ENCODE measurements at places on chromosomes 7 and 10. TPM values are rescaled to one million over a fixed set of nuclear protein-coding genes. Genes with fewer than 3 reads are reported as not detected.

SLC25A40 gene
- 10.7 TPM for total RNA-seq

GRCh38 chr7:44321796-44322195 is 3.6 kb downstream of the CAMK2B start:
- H3K4me1 ChIP-seq: peaks cover 6% of the 10 kb centered on the region
- no peak overlapping the region for H3K27ac ChIP-seq
- H3K4me3 ChIP-seq: no peak overlapping the region
- no peaks in the 10 kb centered on the region for H3K36me3 ChIP-seq
- DNase-seq: no peak

DNA sequence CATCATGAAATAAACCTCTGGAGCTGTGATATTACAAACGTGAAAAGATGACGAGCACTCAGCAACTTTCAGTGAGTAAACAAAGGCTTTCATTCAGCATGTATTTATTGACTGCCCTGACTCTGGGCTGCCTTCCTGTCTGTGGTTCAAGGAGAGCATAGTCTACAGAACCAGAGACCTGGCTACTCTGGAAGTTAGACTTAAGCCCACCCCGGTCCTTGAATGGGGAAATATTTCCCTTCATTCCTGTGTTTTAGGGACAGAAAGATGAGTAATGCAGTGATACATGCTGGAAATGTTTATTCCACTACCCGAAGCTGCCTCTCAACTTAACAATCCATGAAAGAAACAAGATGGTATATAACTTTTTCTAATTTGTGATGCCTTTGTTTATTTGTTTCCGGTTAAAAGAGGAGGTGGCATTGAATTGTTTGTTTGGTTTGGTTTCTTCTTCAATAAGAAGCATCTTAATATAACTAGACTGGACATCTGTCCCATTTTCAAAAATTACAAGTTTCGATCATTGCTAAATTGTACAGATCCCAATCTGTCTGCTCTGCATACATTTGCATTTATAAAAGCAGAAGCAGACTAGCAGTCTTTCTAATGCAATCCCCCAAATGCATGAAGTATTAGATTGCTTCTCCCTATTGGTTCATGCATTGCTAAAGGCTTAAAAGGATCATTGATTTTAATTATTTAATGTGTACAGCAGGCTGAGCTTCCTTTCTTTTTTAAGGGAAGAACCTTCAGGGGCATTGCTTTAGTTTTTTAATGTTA is 57.7 kb downstream of the TRUB1 start:
- no peak overlapping the region for H3K4me3 ChIP-seq
- peaks cover 7% of the 10 kb centered on the region for H3K36me3 ChIP-seq
- no peak for DNase-seq
- H3K4me1 ChIP-seq: peaks cover 9% of the 10 kb centered on the region

RET gene
- total RNA-seq: not detected

DNA sequence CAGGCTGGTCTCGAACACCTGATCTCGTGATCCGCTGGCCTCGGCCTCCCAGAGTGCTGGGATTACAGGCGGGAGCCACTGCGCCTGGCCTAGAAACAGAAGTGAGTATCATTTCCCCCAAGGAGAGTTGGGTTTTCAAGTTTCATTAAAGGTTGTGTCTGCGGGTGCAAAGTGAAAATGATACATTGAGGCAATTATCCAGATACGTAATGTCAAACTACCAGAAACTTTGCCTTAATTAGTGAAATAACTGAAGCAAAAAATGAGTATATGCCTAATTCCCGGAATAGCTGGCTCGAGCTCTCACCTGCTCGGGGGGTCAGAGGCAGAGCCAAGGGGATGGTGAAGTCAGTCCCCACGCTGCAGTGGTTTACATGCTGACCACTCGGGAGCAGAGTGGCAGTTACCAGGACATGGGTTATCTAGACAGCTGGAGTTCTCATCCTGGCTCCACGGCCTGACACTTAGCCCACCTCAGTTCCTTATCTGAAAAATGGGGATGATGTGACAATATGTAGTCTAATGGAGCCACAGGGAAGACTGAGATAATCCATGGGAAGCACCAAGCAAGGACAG is 25.5 kb downstream of the CHST15 start:
- no peak for DNase-seq
- no peaks in the 10 kb centered on the region for H3K27me3 ChIP-seq
- H3K4me1 ChIP-seq: peaks cover 34% of the 10 kb centered on the region
- no peak overlapping the region for H3K27ac ChIP-seq

DNA sequence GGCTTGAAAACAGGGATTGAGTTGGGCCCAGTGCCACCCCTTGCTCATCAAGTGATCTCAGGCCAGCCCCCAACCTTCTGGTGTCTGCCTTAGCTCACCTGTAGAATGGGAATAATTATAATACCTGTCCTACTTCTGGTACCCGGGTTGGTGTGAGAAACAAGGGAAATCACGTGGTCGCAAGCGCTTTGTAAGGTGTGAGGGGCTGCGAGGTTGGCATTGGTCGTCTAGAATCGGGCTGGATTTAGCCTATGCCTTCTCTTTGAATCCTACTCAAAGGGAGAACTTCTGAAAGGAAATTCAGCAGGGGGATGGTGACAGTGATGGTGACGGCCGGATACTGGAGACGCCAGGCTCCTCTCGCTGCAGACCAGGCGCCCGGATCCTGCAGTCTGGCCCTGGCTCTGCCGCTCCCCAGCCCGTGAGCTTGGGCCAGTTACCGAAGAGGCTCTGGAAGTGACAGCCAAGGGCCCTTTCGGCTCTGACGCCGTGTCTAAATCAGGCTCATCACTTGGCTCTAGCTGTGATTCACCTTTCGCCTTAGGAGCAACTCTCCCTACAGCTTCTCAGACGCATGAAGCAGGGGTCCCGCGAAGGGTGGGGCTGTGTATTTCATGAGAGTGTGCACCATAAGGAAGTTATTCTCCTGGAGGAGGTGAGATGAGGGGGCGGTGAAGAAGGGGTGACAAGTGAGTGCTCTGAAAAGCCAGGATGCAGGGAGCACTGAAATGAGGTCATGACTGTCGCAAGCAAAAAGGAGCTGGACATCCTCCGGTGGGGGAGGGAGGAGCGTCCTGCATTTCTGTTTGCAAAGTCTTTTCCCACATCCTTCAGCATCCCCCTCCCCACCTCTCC is 4.0 kb upstream of the CREB5 start:
- peaks cover 12% of the 10 kb centered on the region for H3K27me3 ChIP-seq
- no peak for DNase-seq
- H3K4me3 ChIP-seq: peak overlapping the region; percentile 79
- peak overlapping the region; percentile 90 for H3K27ac ChIP-seq
- peaks cover 35% of the 10 kb centered on the region for H3K4me1 ChIP-seq
- H3K36me3 ChIP-seq: no peaks in the 10 kb centered on the region

DNA sequence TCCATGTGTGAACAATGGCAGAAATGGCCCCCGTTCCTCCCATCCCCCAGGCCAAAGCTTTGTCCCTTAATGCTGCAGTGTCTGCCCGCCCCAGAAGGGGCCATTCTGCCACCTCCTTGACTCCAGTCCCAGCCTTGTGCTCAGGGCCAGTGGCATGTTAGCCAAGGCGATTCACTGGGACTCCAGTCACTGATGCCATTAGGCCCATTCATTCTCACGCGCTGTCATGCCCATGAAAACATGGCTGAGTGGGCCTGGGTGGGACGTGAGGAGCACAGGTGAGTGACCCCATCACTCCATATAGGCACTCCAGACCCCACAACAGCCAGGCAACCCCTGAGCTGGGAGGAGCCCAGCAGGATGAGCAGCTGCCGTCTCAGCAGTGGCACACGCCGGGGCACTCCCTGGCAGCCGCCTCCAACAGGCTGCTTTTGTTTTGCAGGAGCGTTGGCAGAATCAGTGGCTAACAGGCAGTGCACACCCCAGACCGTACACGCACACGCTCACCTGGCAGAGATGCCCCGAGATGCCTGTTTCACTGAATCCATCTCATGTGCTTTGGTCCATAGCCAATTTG is 79.5 kb downstream of the TCERG1L start:
- DNase-seq: no peak
- no peak overlapping the region for H3K27ac ChIP-seq

EEF1AKMT2 gene
- 18.6 TPM for total RNA-seq

DNA sequence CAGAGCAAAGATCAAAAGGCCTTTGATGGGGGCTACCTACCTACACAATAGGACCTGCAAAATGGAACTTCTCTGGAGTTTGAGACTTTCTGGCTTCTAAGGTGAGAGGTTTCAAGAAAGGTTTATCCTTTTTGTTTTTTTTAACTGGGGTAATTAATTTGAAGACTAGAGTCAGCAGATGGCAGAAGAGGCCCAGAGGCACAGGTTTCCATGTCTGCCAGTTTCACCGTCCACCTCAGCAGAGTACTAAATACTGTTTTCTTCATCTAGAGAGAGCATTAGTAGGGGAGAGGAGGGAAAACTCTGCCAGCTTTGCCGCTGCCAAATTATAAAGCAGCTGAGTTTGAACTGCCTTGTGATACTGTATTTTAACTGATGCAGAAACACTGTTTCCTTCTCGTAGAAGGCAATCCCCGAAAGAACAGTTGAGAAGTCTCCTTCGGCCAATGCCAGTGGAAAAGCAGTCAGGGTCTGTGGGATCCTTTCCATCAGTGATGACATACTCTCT is 138.7 kb downstream of the SLC25A13 start:
- H3K4me1 ChIP-seq: peaks cover 13% of the 10 kb centered on the region
- H3K27ac ChIP-seq: no peak overlapping the region
- H3K4me3 ChIP-seq: no peak overlapping the region
- no peak for DNase-seq
- no peaks in the 10 kb centered on the region for H3K27me3 ChIP-seq

DNA sequence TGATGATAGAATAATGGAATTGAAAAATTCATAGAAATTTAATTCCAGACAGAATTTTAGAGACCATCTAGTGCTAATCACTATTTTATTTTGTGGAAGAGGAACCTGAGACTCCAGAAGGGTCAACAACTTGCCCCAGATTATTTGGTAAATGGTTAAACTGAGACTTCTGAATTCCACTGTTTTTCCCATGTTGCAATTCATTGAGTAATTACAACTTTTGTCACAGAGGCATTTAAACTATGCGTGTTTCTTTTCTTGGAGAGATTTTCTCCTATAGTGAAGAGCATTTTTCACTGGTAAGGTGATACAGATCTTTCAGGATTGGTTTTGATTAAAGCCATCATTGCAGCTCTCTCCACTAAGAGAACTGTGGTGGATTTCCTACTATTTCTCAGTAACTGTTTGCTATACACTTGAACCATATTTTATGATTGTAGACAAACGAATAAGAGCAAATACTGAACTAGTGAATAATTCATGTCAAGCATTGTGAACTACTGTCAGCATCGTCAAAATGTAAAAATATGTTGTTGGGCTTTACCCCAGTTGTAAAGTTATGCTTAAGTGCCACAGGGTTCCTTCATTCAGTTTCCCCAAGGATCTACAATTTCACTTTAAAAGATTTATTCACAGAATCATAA is 26.5 kb downstream of the LRGUK start:
- no peaks in the 10 kb centered on the region for H3K4me1 ChIP-seq
- no peaks in the 10 kb centered on the region for H3K36me3 ChIP-seq
- H3K27me3 ChIP-seq: peaks cover 12% of the 10 kb centered on the region
- DNase-seq: no peak
- H3K27ac ChIP-seq: no peak overlapping the region
- no peak overlapping the region for H3K4me3 ChIP-seq

- H3K4me3 ChIP-seq: no peak overlapping the region
- no peaks in the 10 kb centered on the region for H3K4me1 ChIP-seq
- H3K36me3 ChIP-seq: peaks cover 6% of the 10 kb centered on the region
Measured at GRCh38 chr10:123565691-123566660, 100.2 kb upstream of the GPR26 start.

DNA sequence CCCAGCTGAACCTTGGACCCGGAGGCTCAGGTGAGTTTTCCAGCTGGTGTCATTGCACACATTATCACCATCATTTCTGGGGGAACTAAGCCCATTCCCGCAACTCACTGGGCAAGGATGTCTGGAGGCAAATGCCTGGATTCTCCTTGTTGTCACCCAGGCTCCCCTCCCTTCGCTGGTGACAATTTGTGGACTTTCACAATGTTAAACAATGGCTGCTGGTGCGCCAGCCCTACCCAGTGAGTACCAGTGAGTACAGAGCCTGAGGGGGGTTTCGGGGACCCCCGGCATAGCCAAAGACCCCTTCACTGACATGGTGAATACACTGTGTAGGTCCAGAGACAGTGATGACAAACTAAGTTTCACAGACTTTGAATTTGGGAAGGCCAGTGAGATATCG is 189.2 kb downstream of the ADARB2 start:
- H3K36me3 ChIP-seq: peaks cover 4% of the 10 kb centered on the region
- H3K27ac ChIP-seq: no peak overlapping the region
- H3K4me1 ChIP-seq: no peaks in the 10 kb centered on the region

DNA sequence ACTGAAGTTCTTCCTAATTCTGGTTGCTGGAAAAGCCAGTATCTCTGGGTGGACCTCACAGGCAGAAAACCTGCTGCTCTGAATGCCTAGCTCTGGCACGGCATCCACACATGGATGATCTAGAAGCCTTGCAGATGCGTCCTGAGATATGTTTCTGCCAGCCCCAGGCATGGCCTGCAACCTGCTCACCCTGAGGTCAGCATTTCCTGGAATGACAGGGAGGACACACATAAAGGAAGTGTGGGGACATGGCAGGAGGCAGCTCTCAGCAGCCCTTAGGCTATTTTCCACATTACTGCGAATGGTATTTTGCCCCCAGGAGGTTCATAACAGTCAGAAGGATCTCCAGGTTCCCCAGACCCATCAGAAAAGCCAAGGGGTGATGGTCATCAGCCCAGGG is 23.2 kb downstream of the PLXNA4 start:
- no peaks in the 10 kb centered on the region for H3K27me3 ChIP-seq
- H3K36me3 ChIP-seq: no peaks in the 10 kb centered on the region
- H3K4me3 ChIP-seq: no peak overlapping the region
- H3K27ac ChIP-seq: no peak overlapping the region

CCDC3 gene
- total RNA-seq: 0.10 TPM

RAB18 gene
- total RNA-seq: 129 TPM

PARG gene
- 36.2 TPM for total RNA-seq

DNA sequence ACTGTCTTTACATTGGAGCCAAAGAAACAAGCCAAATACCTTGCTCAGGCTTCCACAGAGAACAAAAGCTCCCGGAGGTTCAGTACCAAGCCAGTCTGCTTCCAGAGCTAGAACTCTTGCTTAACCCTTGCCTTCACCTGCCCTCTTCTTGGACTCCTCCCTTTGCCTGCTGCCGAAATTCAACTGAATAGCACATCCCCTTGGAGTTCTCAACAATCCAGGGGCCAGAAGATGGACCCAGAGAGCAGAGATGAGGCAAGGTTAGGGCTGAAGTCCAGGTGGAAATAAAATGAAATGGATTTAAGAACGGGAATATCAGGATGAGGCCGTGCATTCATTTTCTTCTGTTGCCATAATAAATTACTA is 876 bp upstream of the PIK3AP1 start:
- no peaks in the 10 kb centered on the region for H3K4me1 ChIP-seq
- H3K27ac ChIP-seq: no peak overlapping the region
- H3K36me3 ChIP-seq: no peaks in the 10 kb centered on the region
- H3K27me3 ChIP-seq: no peaks in the 10 kb centered on the region
- peak; percentile 30 for DNase-seq

- no peak overlapping the region for H3K4me3 ChIP-seq
- no peaks in the 10 kb centered on the region for H3K36me3 ChIP-seq
- H3K27me3 ChIP-seq: no peaks in the 10 kb centered on the region
- no peak overlapping the region for H3K27ac ChIP-seq
- peaks cover 35% of the 10 kb centered on the region for H3K4me1 ChIP-seq
- DNase-seq: no peak
Measured at GRCh38 chr10:118874171-118874570, 119.4 kb upstream of the CACUL1 start.

ABCB4 gene
- not detected for total RNA-seq

All from MCF 10A (cell line).